ENCODE measurements at places on chromosomes 16 and 17.

GRCh38 chr17:63931981-63932561 lies at the start of gene CD79B:
CD79B (minus strand) TSS chr17:63932331; CDS start chr17:63932261, 70 bp downstream.
- DNase-seq: no peak

GRCh38 chr17:18928628-18929125 lies 23.3 kb upstream of the SLC5A10 start:
- no peak for DNase-seq

- DNase-seq: no peak
These were observed 120.7 kb upstream of the MAF start for GRCh38 chr16:79721270-79721669.

DNA sequence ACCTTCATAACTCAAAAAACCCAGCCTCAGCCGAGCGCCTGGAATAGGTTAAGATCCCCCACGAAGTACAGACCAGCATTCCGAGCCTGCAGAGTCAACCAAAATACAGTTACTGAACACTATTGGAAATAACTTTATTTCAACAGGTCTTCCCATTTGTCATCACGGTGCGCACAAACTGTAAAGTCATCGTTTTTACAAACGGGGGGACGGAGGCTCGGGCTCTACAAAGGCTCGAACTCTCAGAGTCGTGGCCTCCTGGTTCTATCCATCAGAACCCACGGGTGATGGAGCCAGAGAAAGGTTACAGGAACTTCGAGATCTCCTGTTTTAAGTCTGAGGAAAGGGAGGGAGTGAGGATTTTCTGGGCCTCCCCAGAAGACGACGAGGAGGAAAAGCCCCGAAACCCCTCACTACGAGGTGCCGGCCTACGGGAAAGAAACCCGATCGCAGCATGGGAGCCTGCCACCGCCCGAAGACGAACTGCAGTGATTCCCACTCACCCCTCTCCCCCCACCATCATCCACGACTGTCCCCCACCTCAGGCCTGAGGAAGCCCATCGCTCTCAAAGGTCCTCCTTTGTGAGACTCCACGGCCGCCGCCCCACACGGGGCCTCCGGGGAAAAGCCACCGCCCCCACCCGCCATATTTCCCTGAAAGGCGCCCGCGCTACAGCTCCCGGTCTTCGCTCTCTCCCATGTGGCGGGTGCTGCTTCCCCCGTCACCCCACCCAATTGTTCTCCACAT lies 917 bp downstream of the YWHAE start:
- no peak for DNase-seq

- peak; percentile 47 for DNase-seq
These were observed 28.1 kb upstream of the ITGA2B start for GRCh38 chr17:44417553-44417952.

GRCh38 chr17:19928299-19928698 lies 49.3 kb downstream of the AKAP10 start:
- DNase-seq: no peak

DNA sequence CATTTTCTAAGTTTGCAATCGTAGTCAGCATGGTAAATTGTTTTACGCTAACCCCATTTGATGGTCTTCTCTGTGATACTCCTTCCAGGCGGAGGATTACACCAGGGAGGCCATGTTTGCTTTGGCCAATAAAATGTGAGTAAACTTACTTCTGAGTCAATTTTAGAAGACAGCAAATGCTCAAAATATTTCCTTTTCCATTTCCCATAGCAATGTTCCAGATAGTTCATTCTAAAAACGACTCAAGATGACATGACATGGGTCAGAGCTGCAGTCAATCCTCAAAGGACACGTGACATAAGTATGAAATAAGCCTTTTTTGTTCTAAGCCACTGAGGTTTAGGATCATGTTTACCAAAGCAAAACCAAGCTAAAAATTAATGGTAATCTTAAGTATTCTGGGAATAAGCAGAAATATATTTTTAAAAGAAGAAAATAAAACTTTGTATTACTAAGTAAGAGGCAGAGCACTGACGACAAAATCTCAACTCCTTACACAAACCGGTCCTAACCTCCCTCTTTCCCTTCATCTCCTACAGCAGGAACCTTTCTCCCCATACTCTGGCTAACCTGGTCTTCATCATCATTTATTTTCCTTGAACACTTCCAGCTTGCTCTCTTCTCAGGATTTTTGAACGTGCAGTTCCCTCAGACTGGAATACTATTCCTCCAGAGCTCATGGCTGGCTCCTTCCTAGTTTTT lies 266.2 kb downstream of the CEP112 start:
- no peak for DNase-seq

DNA sequence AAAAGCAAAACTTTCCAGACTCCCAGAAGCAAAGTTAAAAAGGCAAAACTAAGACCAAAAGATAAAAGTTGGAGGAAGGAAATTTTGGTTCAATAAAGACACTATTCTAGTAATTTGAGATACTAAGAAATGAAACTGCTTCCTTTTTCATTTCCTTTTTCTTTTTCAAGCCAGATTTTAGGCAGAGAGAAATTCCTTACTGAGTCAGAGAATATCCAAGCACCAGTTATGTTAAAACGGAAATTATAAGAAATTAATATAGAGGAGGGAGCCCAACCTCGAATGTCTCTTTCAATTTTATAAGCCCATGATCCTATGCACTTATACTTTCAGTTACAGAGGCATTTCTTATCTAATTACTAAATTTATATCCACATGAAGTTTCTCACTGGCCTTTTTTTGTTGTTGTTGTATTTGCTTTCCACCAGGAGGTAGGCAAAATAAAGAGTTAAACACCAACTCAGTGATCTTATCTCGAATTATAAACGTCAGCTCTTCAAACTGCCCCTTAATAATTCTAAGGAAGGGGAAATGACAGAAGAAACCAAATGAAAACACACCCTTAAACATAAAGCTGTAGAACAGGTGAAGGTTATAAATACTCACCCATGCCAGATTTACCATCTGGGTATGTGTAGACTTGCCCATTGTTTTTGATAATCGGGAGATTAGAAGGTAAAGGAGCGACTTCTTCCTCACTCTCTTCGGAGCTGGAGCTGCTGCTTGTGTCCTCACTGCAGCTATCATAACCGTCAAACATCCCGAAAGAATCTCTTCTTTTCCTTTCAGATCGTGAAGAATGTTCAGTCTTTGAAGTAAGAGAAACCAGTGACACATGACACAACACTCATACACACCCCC lies 35.2 kb downstream of the MBTD1 start:
- no peak for DNase-seq

- DNase-seq: no peak
These were observed 11.1 kb downstream of the CHP2 start for GRCh38 chr16:23765933-23766332.

GRCh38 chr17:19409509-19409908 lies 1.5 kb upstream of the RNF112 start:
- DNase-seq: no peak

DNA sequence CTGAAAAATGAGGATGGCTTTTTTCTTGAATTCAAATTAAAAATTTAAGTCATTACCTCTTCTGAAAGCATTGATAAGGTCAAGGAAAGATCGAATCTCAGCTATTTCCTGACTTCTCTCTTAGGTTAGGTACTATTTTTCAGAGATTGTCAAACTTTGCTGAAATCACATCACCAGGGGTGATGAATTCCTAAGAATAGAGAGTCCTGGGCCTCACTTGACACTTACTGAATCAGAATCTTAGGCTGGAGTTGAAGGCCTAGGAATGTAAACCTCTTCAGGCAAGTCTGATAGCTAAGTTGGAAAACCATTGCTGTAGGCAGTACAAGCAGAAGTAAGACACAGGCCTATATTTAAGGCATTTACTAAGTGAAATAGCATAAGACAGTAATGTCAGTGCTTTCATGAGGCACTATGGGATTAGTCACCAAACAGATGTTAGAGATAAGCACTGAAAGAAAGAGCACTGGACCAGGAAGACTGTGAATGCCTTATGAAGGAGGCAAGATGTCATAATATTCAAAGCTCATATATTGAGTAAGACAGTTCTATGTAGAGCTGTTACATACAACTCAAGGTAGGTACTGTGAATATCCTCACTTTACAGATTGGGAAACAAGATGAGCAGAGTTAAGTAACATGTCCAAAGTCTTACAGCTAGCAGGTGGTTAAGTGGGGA lies 21.5 kb downstream of the DCAF7 start:
- peak; percentile 60 for DNase-seq

GRCh38 chr16:81450783-81451491 lies 6.3 kb downstream of the CMIP start:
- DNase-seq: no peak

GRCh38 chr16:24289166-24289700 lies 33.1 kb downstream of the CACNG3 start:
- no peak for DNase-seq

DNA sequence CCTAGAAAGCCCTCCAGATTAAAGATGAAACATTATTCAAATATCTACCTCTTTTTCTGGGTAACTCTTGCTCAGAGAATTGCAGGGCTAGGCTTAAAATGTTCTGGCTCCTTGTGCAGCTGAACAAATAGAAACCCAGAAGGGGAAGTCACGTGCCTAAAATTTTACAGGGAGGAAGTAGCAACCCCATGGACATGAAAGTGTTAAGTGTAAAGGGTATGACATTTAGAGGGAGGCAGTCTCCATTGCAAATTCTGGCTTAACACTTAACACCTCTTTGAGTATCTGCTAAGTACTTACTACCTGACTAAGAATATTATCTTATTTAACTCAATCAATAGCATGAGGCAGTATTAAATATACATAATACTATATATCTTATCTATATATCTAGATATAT lies 376.1 kb upstream of the ERCC4 start:
- no peak for DNase-seq

- DNase-seq: no peak
These were observed 90.7 kb upstream of the SMIM36 start for GRCh38 chr17:55601874-55602364.

- DNase-seq: no peak
These were observed 943 bp upstream of the PIP4K2B start for GRCh38 chr17:38800237-38800760.

DNA sequence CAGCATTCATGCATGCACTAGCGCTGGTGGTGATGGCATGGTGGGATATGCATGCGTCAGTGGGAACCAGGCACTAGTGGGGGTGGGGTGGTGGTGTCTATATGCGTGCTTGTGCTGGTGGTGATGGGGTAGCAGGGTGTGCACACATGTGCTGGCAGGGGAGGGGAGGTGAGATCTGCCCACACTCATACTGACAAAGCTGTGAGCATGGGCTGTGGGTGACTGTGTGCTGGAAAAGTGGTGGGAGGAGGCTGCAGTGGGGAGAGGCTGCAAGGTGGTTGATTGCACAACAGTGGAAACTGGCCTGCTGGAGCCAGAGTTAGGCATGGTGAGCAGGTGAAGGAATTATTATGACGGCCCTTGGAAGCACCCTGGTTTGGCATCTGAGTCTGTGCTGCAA lies 31.3 kb upstream of the TEKT1 start:
- no peak for DNase-seq

DNA sequence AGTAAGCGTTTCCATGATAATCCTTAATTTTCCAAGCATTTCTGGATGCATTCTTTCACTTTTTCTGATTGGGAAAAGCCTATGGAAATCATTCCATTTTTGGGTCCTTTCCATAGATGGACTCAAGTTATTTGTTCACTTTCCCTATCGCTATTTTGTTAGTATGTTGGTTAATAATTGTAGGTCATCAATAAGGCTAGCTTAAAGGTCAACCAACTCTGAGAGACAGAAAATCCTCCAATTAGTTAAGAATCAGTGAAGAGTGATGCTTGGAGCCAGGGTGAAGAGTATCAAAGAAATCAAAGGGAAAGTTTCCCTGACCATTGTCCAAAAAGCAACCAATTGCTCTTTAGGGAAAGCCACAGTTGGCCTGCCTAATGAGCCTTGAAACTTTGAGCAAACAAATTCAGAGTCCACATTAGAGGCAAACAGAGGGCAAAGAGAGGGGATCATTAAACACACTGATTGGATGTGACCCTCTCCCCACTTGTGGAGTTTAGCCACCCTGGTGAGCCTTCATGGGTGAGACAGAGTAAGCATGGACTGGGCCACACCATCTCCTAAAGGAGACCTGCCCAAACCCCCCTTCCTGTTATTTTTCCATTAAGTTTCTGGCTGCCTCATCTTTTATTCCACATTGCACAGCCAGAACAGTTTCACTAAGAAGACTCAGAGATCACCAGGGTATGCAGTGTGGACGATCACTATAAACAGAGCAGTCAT lies 133.4 kb upstream of the DYNLRB2 start:
- peak; percentile 11 for DNase-seq

GRCh38 chr17:42560246-42560645 lies 1.7 kb upstream of the COASY start:
- DNase-seq: no peak

- peak; percentile 11 for DNase-seq
These were observed 75.0 kb downstream of the GPRC5B start for GRCh38 chr16:19809693-19810092.

- DNase-seq: no peak
These were observed 10.4 kb upstream of the COTL1 start for GRCh38 chr16:84628226-84628731.

DNA sequence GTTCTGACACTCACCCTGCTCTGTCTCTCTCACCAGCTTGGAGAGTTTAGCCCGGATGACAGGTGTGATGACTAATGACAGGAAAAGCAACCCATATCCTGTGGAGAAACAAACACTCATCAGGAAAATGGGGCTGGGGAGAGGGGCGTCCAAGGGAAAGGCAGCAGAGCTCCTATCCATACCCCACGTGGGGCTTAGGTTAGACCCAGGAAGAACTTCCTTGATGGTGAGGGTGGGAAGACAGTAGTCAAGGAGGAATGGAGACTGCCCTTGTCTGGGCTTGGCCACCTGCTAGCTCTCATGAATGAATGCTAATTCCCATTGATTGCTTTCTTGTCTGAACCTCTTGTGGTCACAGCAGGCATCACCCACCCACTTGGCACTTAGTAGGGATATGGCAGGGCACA lies 3.8 kb downstream of the SLC46A1 start:
- no peak for DNase-seq

GRCh38 chr16:15032547-15033308 lies 23.1 kb downstream of the NTAN1 start:
- DNase-seq: no peak

- DNase-seq: no peak
These were observed 8.3 kb downstream of the ITGAD start for GRCh38 chr16:31401436-31401835.

DNA sequence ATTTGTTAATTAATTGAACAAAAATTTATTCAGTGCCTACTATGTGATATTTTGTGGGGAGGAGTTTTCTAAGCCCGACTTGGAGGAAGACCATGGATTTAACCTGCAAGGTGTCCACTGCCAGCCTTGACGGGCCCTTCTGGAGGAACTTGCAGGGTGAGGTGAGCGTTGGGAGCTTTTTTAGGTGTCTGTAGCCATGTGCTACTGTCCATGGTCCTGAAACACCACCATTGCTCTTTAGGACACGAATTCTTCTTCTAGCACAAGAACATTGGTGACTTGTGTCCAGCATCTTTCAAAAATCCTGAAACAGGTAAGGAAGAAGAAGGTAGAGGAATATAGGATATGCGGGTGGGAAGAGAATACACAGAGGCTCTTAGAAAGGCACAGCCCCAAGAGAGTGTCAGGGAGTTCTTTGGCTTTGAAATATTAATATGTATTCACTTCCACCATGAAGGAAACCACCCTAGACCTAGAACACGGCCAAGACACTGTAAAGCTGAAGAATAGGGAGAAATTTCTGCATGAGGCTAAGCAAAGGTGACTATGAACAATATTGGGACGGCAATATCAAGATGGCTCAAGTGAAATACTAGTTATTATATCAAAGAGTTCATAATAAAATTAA lies 27.9 kb upstream of the OR4D1 start:
- DNase-seq: no peak

GRCh38 chr17:62855156-62855555 lies 47.0 kb upstream of the MARCHF10 start:
- DNase-seq: no peak

- DNase-seq: no peak
These were observed 377.1 kb downstream of the CNTNAP4 start for GRCh38 chr16:76654088-76654820.

Data from RCC 7860 (cell line).